Hepatocyte (in vitro differentiated cells): ENCODE measurements at places on chromosomes 1 and 21. TPM values are rescaled to one million over a fixed set of nuclear protein-coding genes. Genes with fewer than 3 reads are reported as not detected.

DNA sequence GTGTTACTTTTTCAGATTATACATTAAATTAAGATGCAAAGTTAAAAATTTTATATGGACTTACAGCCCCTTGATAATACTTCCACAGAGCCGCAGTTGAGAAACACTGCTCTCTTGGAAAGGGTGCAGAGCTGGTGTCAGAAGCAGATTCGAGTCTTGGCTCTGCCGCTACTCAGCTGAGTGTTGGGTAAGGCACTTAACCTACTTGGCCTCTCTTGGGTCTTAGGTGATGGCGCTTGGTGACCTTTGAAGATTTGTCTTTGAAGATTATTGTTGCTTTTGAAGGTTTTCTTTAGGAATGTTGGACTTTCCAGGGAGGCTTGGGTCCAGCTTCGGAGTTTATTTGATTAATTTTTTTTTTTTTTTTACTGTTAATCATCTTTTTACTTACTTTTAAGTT lies 48.5 kb downstream of the CAMTA1 start:
- H3K27ac ChIP-seq = no peak overlapping the region
- no peak overlapping the region for H3K4me3 ChIP-seq
- DNase-seq = no peak
- no peaks in the 10 kb centered on the region for H3K36me3 ChIP-seq

- peaks cover 4% of the 10 kb centered on the region for H3K4me1 ChIP-seq
- no peak for DNase-seq
- H3K27me3 ChIP-seq = no peaks in the 10 kb centered on the region
- no peaks in the 10 kb centered on the region for H3K36me3 ChIP-seq
- no peak overlapping the region for H3K27ac ChIP-seq
These were observed 250.8 kb downstream of the KCNJ6 start for GRCh38 chr21:37665230-37666024.

GRCh38 chr1:5688081-5689077 lies 303.8 kb downstream of the NPHP4 start:
- peaks cover 19% of the 10 kb centered on the region for H3K4me1 ChIP-seq
- H3K27ac ChIP-seq = peak overlapping the region; percentile 95
- no peaks in the 10 kb centered on the region for H3K36me3 ChIP-seq
- peak; percentile 72 for DNase-seq
- H3K27me3 ChIP-seq = peaks cover 4% of the 10 kb centered on the region

DNA sequence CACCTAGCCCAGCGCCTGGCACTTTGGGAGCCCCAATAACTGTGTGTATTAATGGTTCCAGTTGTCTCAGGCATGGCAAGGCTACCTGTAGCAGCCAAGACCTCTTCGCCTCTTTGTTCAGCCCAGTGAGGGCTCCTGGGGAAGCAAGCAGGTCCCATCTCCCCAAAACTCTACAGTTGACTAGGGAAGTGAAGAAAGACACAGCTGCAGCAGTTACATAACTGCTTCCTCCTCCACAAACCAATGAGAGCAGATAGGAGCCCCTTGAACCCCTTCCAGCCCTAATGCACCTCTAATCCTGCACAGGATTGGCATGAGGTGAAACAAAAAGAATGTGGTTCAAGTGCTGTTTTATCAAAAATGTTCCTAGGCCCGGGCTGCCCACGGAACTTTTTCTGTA lies 100.5 kb downstream of the SYF2 start:
- no peak for DNase-seq
- no peak overlapping the region for H3K4me3 ChIP-seq
- no peaks in the 10 kb centered on the region for H3K4me1 ChIP-seq
- no peaks in the 10 kb centered on the region for H3K36me3 ChIP-seq

GRCh38 chr21:39014747-39015146 lies 168.5 kb downstream of the PSMG1 start:
- H3K27me3 ChIP-seq = no peaks in the 10 kb centered on the region
- no peak overlapping the region for H3K4me3 ChIP-seq
- no peaks in the 10 kb centered on the region for H3K36me3 ChIP-seq
- H3K27ac ChIP-seq = peak overlapping the region; percentile 36
- DNase-seq = peak; percentile 49
- no peaks in the 10 kb centered on the region for H3K4me1 ChIP-seq

MRPS21 gene
- 82.5 and 88.4 TPM in 2 replicates for polyA plus RNA-seq
